ENCODE measurements at places on chromosomes 11 and 22.

GRCh38 chr22:27215871-27216270 lies 558.5 kb downstream of the MIAT start:
- DNase-seq, result no peak

DNA sequence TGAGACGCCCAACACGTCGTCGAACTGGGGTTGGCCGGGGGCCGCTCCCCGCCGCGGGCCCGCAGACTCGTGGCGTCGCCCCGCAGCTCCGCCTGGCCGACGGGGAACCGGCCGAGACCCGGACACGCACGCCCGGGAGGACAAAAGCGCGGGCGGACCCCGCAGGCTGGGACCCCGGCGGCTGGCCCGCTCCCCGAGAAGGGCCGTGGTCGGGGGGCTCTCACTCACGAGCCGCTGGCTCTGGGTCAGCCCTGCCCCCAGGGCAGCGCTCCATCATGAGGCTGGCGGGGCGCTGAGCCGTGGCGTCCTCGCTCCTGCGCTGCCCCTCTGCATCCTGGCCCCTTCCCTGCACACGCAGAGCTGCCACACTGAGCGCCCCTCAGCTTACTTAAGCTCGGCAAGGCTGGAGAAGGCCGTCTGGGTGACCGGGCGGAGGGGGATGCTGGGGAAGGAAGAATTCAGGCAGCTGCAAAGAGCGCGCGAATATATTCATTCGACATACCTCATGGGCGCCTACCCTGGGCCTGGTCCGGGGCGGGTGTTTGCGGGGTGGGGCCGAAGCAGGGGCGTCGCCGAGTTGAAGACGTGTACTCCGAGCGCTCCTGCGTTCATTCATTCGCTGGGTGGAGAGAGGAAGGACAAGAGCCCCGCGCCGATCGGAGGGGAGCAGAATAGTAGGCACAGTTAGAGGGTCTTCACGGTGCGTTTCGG lies 579 bp upstream of the CYB5R2 start:
- DNase-seq, result no peak

DNA sequence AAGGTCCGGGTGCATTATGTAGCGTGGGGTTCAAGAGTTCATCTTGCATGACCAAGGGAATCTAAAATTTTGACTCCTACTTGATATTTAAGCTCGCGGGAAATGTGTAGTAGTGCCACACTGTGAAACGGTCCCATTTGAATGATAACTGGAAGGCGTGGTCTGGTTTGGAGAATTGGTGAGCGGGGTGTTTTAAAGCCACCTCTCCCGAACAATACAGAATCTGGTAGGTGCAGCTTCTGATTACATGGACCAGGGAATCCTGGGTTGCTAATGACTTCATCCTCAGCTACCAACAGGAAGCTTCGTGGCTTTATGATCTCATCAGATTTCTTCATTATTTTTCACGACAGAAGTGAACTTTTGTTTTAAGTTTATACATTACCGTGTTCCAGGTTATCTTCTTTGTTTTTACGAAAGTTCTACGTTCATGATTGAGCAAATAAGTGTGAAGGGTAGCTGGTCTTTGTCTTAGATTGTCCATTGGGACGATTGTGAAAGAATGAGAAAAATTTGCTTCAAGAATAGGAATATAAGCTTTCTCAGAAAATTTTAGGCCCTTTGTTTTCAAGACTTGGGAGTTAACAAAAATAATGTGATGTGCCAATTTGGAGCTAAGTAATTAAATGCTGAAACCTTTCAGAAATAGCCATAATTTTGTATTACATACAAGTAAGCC lies 1.7 kb downstream of the QSER1 start:
- DNase-seq, result no peak

DNA sequence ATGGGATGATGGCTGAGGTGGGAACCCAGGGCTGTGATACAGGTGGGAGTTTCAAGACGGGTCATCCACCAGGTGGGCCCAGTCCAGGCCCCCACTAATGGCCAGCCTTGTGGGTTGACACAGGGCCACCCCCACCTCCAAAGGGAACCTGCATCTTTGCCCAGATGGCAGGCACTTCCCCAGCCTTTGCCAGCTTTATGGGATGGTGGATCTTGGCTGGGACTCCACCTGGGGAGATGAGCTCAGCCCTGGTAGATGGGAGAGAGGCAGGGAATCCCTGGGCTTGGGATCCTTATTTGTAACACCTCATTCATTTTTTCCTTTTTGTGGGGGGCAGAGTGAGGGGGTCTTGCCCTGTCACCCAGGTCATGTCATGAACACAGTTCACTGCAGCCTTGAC lies 33.4 kb downstream of the CD82 start:
- DNase-seq, result no peak

GRCh38 chr11:119169282-119169719 lies 776 bp downstream of the NLRX1 start:
- no peak for DNase-seq

DNA sequence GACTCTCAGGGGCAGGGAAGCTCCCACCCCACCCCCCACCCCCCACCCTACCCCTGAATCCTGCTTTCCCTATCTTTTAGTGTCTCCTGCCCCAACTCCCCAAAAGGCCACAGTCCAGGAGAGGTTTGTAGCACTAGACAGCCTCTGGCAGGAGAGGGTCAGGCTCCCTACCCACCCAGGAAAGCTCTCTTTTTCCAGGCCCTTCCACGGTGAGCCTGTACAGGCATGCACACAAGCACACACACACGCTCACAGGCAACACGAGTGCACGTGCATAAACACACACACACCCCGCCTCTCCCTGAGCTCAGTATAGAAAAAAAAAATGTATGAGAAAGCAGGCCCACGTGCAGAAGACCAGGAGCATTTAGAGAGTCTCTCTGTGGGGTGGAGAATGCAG lies 414.0 kb downstream of the MN1 start:
- no peak for DNase-seq

DNA sequence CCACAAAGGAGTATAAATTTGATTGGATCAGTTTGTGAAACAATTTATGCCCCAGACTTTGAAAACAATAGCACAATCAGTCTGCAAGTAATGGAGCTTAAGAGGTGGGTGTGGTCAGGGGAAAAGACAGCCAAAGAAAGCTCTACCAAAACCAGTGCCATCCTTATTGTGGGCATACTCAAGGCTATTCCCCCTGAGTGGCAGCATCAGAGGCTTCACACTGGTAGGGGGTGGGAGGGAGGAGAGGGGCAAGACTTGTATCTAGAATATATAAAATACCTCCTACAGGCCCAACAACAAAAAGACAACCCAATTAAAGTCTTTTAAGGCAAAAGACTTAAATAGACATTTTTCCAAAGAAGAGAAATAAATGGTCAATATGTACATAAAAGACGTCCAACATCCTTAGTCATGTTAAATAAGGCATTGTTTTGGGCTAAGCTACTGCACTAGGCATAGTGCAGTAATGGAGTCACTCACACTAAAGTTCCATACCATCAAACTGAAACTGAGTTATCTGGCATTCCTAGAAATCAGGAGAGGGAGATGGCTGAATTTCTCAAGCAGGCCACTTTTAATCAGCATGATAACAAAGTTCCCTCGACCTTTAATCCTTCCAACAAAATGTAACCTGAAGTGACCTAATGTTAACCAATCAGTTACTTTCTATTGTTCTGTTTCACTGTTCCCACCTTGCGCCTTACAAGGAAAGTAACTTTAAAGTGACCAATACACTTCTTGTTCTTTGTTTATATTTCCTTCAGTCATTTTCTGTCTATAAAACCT lies 24.8 kb downstream of the NARS2 start:
- DNase-seq, result no peak

DNA sequence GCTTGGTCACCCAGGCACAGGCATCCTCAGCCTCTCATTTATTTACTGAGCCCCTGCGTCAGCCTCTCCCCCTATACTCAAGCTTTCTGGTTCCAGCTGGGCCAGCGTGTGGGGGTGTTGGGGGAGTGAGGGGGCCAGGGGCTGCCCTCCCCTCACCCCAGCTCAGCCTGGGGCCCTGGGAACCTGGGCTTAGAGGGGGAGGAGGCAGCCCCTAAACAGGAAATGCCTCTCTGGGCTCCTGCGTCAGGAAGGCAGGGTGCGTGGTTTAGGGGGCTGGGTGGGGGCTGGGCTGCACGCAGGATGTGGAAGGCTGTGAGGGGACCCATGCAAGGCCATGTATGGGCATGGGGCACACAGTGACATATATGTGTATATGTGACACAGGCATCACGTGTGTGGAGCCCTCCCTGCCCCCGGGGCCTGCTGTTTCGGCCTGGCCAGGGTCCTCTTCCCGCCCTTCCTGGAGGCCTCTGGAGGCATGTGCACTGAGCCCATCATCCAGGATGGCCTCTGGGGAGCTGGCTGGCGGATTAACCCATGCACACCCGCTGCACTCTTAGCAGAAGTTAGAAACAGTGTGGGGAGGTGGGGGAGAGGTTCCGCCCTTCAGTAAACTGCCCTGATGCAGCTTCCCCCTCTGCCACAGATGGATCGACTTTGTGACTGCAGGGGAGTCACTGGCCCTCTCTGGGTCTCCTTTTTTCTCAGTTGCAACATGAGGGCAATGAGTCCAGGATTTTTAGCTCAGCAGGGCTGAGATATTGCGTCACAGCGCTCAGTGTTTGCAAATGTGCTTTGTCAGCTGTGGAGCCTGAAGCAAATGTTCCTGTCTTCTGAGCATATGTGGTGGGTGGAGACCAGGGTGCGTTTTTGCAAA lies 1.1 kb upstream of the CD248 start:
- DNase-seq, result no peak

GRCh38 chr22:31488988-31489617 lies 539 bp downstream of the EIF4ENIF1 start:
- no peak for DNase-seq

GRCh38 chr11:60777572-60777971 lies 7.6 kb upstream of the MS4A10 start:
- DNase-seq, result no peak

DNA sequence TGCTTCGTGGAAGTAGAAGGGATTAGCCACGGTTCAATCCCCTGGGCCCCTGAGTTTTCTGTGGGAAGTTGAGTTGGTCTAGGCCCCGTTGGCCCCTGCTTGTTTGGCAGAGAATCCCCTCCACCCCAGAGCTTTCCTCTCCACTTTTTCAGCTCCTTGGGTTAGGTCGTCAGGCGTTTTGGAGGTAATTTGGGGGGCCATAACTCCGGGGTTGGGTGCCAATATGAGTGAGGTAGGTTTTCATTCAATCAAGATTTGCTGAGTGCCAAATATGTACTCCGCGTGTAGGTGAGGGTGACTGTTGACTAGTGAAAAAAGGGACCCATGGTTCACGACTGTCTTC lies 590 bp downstream of the ATG13 start:
- no peak for DNase-seq

DNA sequence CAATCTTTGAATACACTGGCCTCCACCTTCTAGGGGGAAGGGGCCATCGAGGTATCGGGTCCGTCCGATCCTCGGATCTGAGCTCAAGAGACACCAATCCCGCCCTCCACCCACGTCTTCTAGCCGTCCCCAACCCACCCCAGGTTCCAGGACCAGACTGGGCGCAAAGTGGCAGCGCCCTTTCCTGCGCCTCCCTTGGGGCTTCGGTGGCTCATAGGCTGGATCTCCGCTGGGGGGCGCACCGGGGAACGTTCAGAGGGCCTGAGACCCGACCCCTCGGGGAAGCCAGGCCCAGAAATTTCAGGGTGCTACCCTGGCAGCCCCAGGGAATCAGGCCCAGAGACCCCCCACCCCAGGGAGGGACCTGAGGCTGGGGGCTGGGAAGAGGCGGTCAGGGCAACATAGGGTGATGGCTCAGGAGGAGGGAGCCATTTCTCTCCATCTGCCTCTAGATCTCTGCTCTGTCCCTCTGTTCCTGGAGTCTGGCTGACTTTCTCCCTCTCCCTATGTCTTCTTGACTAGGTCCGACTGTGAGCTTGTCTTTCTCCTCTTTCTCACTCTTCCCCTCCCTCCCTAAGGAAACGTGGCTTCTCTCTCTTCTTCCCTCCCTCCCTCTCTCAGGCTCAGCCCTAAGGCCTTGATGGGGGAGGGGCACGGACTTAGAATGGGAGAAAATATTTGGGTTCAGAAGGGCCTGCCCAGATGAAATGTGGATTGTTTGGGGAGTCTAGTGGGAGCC lies 1.1 kb downstream of the CREB3L1 start:
- DNase-seq, result no peak

- no peak for DNase-seq
Measured at GRCh38 chr11:14384338-14384737, 25.4 kb upstream of the RRAS2 start.

DNA sequence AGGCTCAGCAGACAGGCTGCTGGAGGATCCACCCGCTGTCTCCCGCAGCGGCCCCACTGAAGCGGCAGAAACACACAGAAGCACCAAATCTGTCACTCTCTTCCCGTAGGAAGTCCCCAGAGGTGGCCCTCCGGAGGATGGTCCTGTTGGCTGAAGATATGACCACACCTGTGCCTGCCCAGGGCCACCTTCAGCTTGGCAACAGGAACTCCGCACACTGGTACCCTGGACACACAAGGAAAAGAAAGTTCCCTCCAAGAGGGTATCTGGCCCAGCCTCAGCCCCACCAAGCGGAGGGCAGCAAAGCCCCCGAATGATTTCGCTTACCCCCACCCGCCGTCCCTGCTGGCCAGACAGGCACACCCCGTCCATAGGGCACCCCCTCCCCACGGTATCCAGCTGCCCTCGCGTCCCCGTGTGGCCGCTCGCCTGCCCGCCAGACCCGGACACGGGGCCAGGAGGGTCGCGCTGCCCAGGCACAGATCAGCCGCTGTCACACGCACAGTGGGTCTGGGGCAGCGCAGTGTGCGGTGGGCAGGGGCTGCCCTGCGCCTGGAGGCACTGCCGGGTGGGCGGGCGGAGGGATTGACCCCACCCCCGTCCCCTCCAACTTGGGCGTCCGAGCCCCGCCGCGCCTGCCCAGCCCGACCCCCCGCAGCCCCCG lies 7.0 kb downstream of the RASSF7 start:
- no peak for DNase-seq

GRCh38 chr11:17552392-17553248 lies 5.6 kb downstream of the OTOG start:
- no peak for DNase-seq

DNA sequence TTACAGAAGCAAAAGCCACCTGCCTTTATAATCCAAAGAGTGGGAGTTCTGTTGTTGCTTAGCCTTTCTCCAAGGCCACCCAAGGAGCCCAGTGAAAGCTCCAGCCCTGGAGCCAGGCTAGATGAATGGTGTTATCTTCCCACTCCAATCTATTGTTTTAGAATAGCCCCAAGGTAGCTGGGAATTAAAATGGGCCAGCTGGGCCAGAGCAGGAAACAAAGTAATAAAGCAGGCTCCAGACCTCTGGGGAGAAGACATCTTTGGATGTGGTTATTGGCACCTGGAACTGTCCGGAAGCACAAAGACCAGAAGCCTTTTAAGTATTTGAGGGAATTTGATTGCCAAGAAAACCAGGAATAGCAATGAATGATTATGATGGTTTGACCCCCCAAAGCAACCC lies 8.8 kb downstream of the C11orf96 start:
- DNase-seq, result no peak

GRCh38 chr11:20207781-20208621 lies 47.7 kb upstream of the DBX1 start:
- DNase-seq, result no peak

Measured in substantia nigra (tissue), 51 donors.